T-helper 1 cell (primary cell): ENCODE measurements at places on chromosomes 5 and 9.

- no peak for DNase-seq
Observed at GRCh38 chr9:693201-694091, 148.1 kb upstream of the DMRT1 start.

GRCh38 chr9:68949271-68950000 is 64.5 kb downstream of the PRKACG start:
- no peak for DNase-seq

DNA sequence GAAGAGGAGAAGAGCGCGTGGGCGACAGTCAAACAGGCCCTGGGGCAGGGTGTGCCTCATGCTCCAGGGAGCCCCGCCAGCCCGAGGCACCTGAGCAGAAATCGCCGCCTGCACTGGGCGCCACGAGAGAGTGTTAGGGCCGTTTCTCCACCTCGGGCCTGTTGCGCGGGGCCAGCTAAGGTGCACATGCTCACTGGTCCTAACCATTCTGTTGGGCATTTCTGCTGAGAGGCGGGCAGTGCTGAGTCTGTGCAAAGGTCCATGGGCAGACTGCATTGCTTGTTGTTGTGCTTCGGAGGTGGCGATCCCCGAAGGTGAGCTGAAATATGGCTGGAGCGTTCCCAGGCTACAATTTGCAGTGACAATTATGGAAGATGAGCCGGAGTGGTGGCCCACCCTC is 367.8 kb upstream of the SPATA31A5 start:
- DNase-seq = no peak

GRCh38 chr5:110099572-110099971 is 409.8 kb downstream of the MAN2A1 start:
- DNase-seq = no peak

DNA sequence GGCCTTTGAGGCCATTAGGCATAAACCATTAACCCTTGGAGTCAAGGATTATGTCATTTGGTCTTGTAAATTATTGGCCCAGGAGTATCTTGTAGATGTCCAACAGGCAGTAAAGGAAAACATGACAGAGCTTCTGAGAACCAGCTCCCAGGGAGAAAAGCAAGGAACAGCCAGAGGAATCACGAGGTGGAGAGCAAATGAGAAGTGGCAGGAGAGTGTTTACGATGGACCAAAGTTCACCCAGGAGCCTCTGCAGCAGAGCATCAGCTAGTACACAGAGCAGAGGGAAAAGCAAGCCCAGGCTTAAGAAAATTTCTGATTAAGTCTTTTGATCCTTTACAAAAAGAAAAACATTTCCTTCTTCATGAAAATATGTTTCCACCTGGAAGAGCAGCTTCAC is 206.2 kb downstream of the NDUFS4 start:
- DNase-seq = no peak

DNA sequence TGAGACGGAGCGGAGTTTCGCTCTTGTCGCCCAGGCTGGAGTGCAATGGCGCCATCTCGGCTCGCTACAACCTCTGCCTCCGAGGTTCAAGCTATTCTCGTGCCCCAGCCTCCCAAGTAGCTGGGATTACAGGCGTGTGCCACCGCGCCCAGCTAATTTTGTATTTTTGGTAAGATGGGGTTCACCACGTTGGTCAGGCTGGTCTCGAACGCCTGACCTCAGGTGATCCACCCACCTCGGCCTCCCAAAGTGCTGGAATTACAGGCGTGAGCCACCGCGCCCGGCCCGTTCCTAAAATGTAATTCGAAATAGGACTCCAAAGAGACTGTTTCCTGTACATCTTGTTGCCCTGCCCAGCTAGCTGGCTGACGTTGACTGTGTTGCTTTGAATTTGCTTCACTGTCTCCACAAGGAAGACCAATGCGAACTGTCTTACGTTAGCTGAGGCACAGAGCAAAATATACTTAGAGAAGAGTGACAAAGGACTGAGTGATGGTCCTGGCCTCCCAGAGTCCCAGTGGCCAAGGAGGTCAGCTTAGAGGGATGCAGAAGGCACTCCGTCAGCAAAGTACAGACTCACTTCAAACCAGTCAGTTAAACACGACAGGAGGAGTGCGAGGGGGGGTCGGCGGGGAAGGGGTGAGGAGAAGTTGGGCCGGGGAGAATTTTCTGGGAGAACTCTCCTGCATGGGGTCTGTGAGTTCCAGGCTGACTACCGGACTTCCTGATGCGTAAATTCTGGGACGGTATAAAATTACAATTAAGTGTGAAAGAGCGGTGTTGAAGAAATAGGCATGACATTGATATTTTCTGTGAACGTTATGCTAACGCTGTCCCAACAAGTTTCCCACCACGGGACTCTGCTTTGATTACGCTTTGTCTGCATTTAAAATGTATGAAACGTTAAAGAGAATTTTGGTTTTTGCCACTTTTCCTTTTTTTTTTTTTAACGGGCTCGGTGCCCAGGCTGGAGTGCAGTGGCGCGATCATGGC is 6.8 kb upstream of the TRIM41 start:
- no peak for DNase-seq

DNA sequence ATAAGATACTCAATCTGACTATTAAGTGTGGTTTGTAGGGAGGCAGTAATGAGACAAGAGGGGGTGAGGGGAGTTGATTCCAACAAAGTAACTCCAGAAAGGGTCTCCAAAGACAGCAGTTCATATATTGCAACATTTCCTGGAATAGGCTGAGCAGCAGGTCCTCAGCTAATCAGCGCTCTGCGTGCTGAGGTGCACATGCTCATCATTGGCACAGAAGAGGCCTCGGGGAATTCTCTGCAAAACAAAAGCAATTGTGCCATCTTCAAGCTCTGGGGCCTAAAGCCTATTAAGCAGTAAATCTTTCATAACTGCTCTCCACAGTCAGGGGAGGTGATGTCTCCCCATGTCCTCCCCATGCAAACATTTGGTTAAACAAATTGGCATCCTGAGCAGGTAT is 357.3 kb downstream of the SPOCK1 start:
- no peak for DNase-seq

GRCh38 chr9:135724186-135724787 is 22.3 kb downstream of the KCNT1 start:
- no peak for DNase-seq

GRCh38 chr5:2378976-2379375 is 372.5 kb downstream of the IRX2 start:
- DNase-seq = no peak

DNA sequence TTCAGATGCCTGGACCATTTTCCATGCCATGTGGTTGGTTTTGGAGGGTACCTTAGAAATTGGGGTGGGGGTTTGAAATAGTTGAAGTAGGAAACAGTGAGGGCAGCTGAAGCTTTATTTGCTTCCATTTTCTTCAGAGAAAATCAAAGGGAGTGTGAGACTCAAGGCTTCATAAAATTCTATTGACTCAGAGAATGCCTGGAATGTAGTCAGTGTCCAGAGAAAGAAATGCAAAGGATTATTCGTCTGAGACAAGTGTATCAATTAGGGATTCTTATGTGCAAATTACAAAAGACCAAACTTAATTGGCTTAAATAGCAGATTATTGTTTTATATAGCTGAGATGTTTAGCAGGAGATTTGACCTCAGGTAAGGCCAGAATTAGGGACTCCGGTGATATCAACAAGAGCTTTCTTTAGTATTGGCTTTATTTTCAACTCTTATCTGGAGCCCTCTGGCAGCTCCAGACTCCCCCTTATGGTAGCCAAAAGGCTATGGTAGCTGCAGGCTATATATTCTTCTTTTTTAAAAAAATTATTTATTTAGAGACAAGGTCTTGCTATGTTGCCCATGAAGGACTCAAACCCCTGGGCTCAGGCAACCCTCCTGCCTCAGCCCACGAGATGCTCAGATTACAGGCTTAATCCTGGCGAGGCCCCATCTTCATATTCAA is 38.9 kb downstream of the PTTG1 start:
- DNase-seq = no peak

GRCh38 chr5:34490506-34491250 is 165.4 kb upstream of the RAI14 start:
- DNase-seq = no peak

DNA sequence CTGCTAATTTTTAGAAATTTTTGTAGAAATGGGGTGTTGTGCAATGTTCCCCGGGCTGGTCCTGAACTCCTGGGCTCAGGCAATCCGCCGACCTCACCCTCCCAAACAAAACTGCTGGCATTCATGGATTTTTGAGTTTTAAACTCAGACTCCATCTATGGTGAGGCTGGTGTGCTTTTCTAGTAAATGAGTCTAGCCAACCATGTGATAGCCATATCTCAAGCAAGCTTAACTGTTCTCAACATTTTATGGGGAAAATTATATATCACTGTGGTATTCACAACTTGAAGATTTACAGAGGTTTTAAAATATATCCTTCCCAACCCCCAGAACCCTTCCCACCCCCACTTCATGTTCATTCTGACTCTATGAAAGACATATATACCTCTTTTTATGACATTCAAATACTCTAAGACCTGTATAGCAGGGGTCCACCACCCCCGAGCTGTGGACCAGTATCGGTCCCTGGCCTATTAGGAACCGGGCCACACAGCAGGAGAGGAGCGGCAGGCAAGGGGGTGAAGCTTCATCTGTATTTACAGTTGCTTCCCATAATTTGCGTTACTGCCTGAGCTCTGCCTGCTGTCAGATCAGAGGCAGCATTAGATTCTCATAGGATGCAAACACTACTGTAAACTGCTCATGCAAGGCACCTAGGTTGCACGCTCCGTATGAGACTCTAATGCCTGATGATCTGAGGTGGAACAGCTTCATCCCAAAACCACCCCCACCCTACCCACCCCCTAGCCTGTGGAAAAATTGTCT is 4.5 kb upstream of the NADK2 start:
- DNase-seq = no peak

DNA sequence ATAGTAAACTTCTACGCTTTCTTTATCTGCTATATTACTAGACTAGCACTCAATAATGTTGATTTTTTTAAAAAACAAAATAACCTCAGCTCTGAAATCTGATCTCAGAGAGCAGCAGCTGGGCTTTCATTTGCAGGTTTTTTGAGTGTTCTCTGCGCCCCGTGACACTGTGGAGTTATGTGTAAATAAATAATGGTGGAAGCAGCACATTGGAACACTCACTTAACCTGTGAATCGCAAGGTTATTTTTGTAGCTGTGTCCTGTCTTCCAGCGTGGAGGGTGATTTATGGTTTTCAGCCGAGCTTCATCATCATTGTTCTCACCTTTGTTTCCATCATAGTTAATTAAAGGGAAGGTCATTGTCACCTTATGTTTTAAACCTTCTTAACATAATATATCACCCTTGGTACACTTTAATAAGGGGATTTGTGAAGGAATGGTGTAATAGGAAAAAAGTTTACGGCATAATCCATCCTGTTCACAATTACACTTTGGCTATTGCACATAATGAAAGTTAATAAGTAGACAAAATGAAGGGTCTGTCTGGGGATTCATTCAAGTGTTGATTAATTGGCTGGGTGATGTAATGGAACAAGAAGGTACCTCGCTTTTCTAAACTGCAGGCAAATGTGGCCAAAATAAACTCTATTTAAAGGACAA is 493.3 kb upstream of the ADAMTS16 start:
- no peak for DNase-seq

- no peak for DNase-seq
Observed at GRCh38 chr5:64594601-64595000, 88.8 kb downstream of the RGS7BP start.

- DNase-seq = no peak
Observed at GRCh38 chr5:53161876-53162275, 52.3 kb upstream of the MOCS2 start.

GRCh38 chr5:61171479-61171878 is 9.2 kb upstream of the SMIM15 start:
- no peak for DNase-seq

GRCh38 chr9:114426046-114426948 is 38.5 kb upstream of the AKNA start:
- DNase-seq = no peak

DNA sequence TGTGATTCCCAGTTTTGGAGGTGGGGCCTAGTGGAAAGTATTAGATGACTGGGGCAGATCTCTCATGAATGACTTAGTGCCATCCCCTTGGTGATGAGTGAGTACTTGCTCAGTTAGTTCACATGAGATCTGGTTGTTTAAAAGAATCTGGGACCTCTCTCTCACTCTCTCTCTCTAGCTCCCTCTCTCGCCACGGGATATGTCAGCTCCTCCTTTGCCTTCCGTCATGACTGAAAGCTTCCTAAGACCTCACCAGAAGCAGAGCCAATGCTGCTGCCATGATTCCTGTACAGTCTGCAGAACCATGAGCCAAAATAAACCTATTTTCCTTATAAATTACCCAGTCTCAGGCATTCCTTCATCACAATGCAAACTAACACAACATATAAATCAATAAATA is 176.7 kb downstream of the PRELID2 start:
- DNase-seq = no peak

GRCh38 chr5:8827696-8828095 is 718.2 kb downstream of the SEMA5A start:
- DNase-seq = no peak

GRCh38 chr5:58891971-58892343 is 309.1 kb downstream of the RAB3C start:
- DNase-seq = no peak

GRCh38 chr9:16884373-16884772 is 13.9 kb upstream of the BNC2 start:
- DNase-seq = no peak

GRCh38 chr5:18970000-18970399 is 1018.0 kb downstream of the CDH18 start:
- no peak for DNase-seq

GRCh38 chr5:6175172-6175854 is 203.0 kb downstream of the MED10 start:
- DNase-seq = no peak

GRCh38 chr5:116360008-116360853 is 214.4 kb downstream of the SEMA6A start:
- DNase-seq = no peak

- DNase-seq = no peak
Observed at GRCh38 chr5:116564756-116565490, 9.7 kb downstream of the SEMA6A start.

- DNase-seq = no peak
Observed at GRCh38 chr9:4277531-4277991, 22.3 kb downstream of the GLIS3 start.

GRCh38 chr5:22650511-22650910 is 202.6 kb downstream of the CDH12 start:
- no peak for DNase-seq

- DNase-seq = no peak
Observed at GRCh38 chr5:179131321-179131835, 71.2 kb downstream of the ZNF354C start.

DNA sequence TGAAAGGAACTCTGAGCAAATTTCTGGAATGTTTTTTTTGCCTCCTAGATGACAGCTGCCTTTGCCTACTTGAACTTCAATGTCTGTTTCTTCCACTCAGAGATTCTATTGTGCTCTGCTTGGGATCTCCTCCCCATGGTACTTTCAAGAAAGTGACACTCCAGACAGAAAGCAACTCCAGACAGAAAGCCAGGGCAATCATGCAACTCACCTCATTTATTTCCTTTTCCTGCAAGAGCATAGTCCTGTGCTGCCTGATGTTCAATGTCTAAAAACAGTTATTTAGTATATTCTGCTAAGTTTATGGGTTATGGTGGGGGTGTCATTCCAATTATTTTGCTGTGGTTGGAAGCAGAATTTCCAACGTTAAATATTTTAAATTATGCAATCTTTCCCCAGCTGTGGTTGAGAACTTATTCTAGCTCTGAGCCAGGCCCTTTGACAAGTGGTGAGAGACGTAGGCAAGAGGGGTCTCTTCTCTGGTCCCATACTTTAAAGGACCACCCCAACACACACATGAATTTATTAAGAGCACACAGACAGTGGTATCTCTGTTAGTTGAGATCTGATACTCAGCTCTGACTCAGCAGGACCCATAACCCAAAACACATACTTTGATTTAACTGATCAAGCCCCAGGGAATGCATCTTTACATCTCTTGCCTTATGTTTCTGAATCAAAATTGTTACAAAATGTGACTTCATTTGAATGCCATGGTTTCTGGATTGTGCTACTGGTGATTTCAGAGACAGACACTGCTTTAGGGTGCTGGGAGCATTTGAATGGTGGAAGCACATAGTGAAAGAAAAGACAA is 39.5 kb upstream of the MAMDC2 start:
- no peak for DNase-seq
